HTR-8/SVneo (cell line): ENCODE measurements at places on chromosomes 6 and 20.

DNA sequence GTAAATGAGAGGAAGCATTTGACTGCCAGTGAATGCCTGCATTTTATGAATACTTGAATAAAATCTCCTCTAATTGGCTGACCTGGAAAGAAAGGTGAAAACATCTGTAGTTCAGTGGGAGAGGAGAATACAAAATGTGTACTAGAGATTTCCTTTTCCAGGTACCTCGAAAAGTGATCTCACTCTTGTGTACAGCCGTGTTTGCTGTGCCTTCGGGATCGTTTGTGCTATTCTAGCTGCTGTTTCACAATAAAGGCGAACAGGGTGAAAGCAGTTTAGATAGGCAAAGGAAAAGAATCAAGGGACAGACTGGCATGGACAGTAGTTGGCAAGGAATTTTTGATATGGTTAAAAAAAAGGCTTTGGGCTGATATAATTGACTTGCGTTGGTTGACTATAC is 112.3 kb downstream of the ARID1B start:
- no peak for DNase-seq

GRCh38 chr6:169887529-169888140 is 136.2 kb downstream of the ERMARD start:
- DNase-seq = no peak

DNA sequence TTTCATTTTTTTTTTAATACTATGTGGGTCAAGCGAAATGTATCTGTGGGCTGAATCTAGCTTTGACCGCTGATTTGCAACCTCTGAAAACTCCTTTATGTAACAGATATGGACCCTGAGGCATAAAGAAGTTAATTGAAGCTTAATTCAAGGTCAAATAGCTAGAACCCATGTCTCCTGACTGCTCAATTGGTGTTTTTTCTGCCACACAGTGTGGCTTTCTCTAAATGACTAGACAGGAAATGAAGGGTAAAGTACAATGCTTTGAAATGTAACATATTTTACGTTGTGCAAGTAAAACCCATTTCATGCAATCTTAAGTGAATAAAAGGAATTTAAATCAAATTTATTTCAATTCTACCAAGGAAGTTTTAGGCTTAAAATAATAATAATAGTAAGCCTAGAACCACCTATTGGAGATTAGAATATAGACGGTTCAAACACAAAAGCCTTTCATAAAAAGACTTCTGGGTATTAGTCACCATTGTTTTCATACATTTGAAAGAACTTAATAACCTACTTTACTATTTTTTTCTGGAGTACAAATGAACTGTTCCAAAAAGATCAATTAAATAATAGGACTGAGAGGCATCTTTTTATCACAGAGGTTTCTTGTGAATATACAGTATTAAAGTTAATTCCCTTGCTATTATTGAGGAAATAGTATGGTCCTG is 279.8 kb downstream of the EPHA7 start:
- no peak for DNase-seq

DNA sequence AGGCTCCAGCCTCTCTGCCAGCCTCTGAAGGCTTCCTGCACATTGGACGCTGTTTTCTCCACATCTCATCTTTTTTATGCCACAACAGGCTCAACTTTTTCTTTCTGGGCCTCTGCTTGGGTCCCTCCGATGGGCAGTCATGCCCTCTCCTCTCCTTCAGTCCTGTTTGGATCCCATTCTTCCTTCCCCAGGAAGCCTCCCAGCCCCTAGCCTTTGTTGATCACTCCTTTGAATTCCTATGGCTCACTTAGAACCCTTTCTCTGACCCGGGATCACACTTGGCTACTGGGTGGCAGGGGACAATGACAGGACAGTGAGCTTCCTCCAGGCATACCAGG is 4.5 kb downstream of the SLA2 start:
- no peak for DNase-seq
